ENCODE measurements at places on chromosomes 7 and 10. TPM values are rescaled to one million over a fixed set of nuclear protein-coding genes. Genes with fewer than 3 reads are reported as not detected.

IL6 gene
- not detected for total RNA-seq

CCNY gene
- 28.3 TPM for total RNA-seq

OR9A2 gene
- total RNA-seq, result 0.49 TPM

DTX2 gene
- 3.7 TPM for total RNA-seq

GCK gene
- total RNA-seq, result 3.9 TPM

TMEM196 gene
- 12.0 TPM for total RNA-seq

PSMA2 gene
- total RNA-seq, result 36.1 TPM

UCMA gene
- total RNA-seq, result not detected

CCDC71L gene
- 58.5 TPM for total RNA-seq

PRTFDC1 gene
- total RNA-seq, result 24.3 TPM

ZNF365 gene
- total RNA-seq, result 16.2 TPM

GDF2 gene
- not detected for total RNA-seq

VSIR gene
- total RNA-seq, result 5.4 TPM

GNG11 gene
- total RNA-seq, result 5.4 TPM

AEBP1 gene
- 7.9 TPM for total RNA-seq

COBL gene
- 9.8 TPM for total RNA-seq

LOXL4 gene
- 0.25 TPM for total RNA-seq

HTR7 gene
- 12.5 TPM for total RNA-seq

PRKAR2B gene
- 174 TPM for total RNA-seq

PRRT4 gene
- total RNA-seq, result 3.7 TPM

UNCX gene
- not detected for total RNA-seq

PAX2 gene
- total RNA-seq, result not detected

CYP3A7 gene
- total RNA-seq, result not detected

AKR1C3 gene
- total RNA-seq, result 3.4 TPM

SFRP4 gene
- 2.5 TPM for total RNA-seq

COL1A2 gene
- 107 TPM for total RNA-seq

KCP gene
- 0.25 TPM for total RNA-seq

NAT16 gene
- 2.2 TPM for total RNA-seq

TMEM225B gene
- 0.49 TPM for total RNA-seq

SSC4D gene
- total RNA-seq, result 1.2 TPM

CPXM2 gene
- 0.49 TPM for total RNA-seq

HABP2 gene
- under 0.01 TPM for total RNA-seq

OR6B1 gene
- total RNA-seq, result not detected

INA gene
- total RNA-seq, result 161 TPM

PAPOLB gene
- 0.74 TPM for total RNA-seq

PPP1R17 gene
- total RNA-seq, result 3.0 TPM

SLC39A12 gene
- total RNA-seq, result 2.2 TPM

ERVW-1 gene
- not detected for total RNA-seq

DNMBP gene
- 4.4 TPM for total RNA-seq

ARHGAP21 gene
- 208 TPM for total RNA-seq

CYP26C1 gene
- 0.25 TPM for total RNA-seq

LRIT1 gene
- not detected for total RNA-seq

POLD2 gene
- 36.6 TPM for total RNA-seq

CNNM1 gene
- total RNA-seq, result 3.4 TPM

RBM20 gene
- 0.74 TPM for total RNA-seq

HYAL4 gene
- not detected for total RNA-seq

CYP3A5 gene
- under 0.01 TPM for total RNA-seq

CHCHD3 gene
- total RNA-seq, result 45.2 TPM

ZNHIT1 gene
- 38.1 TPM for total RNA-seq

AQP1 gene
- 1.5 TPM for total RNA-seq

WASHC2C gene
- total RNA-seq, result 35.9 TPM

PLEKHS1 gene
- not detected for total RNA-seq

STAM gene
- 25.3 TPM for total RNA-seq

EPO gene
- not detected for total RNA-seq

BTRC gene
- 34.7 TPM for total RNA-seq

LGI1 gene
- 19.7 TPM for total RNA-seq

CALCR gene
- total RNA-seq, result not detected

BAIAP2L1 gene
- 0.25 TPM for total RNA-seq

FAM241B gene
- total RNA-seq, result 12.8 TPM

All from temporal lobe (tissue), 4 donors.